ENCODE measurements at places on chromosomes 6 and 20. TPM values are rescaled to one million over a fixed set of nuclear protein-coding genes. Genes with fewer than 3 reads are reported as not detected.

GRCh38 chr20:25297141-25297905, 49.4 kb downstream of the PYGB start:
- H3K4me1 ChIP-seq, result peaks cover 18% of the 10 kb centered on the region
- no peak overlapping the region for H3K27ac ChIP-seq
- DNase-seq, result no peak
- no peak overlapping the region for H3K4me3 ChIP-seq
- H3K27me3 ChIP-seq, result no peaks in the 10 kb centered on the region

DNA sequence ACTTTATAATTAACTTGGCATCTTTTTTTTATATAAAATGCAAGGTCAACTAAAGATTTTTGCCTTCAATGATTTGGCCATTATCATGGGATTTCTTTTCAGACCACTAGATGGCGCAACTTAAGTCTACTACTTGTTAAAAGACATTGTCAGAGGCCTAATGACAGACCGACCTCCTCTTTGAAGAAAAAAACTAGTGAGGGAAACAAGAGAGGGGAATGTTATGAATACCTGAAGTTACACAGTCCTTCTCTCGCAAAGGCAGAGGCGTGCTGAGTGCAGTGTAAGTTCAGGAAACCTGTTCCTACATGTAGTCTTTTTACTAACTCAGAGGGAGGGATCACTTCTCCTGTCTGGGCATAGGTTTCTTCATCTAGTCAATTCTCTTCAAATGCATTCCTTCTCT, 9.3 kb downstream of the TRAPPC3L start:
- H3K4me3 ChIP-seq, result no peak overlapping the region
- H3K27ac ChIP-seq, result no peak overlapping the region
- H3K36me3 ChIP-seq, result no peaks in the 10 kb centered on the region
- H3K4me1 ChIP-seq, result no peaks in the 10 kb centered on the region
- no peaks in the 10 kb centered on the region for H3K27me3 ChIP-seq
- DNase-seq, result peak; percentile 63

DNA sequence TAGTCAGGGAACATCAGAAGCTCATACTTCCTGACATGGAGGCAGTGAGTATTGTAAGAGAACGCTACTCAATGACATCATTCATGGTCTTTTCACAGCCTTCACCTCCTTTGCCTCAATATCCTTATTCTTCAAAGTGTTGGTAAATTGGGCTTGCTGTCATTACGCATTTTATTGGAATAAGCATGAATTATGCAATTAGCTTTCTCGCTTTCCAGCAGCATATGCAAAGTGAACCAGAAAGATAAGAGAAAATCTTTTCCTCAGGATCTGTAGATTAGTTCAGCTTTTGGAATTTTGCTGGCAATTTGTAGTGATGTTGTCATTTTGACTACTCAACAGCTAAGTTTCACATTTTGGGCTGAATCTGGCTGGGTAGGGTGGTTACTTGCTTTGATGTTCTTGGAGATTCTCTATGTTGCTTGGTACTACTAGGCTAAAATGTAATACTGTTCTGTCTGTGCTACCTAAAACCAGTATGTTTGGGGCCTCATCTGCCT, 1012.1 kb downstream of the KIF16B start:
- no peak overlapping the region for H3K27ac ChIP-seq
- no peak for DNase-seq
- no peaks in the 10 kb centered on the region for H3K36me3 ChIP-seq
- H3K27me3 ChIP-seq, result no peaks in the 10 kb centered on the region

- H3K36me3 ChIP-seq, result no peaks in the 10 kb centered on the region
- H3K27ac ChIP-seq, result no peak overlapping the region
- H3K27me3 ChIP-seq, result no peaks in the 10 kb centered on the region
Observed at GRCh38 chr6:129498950-129499842, 210.8 kb downstream of the ARHGAP18 start.

DNA sequence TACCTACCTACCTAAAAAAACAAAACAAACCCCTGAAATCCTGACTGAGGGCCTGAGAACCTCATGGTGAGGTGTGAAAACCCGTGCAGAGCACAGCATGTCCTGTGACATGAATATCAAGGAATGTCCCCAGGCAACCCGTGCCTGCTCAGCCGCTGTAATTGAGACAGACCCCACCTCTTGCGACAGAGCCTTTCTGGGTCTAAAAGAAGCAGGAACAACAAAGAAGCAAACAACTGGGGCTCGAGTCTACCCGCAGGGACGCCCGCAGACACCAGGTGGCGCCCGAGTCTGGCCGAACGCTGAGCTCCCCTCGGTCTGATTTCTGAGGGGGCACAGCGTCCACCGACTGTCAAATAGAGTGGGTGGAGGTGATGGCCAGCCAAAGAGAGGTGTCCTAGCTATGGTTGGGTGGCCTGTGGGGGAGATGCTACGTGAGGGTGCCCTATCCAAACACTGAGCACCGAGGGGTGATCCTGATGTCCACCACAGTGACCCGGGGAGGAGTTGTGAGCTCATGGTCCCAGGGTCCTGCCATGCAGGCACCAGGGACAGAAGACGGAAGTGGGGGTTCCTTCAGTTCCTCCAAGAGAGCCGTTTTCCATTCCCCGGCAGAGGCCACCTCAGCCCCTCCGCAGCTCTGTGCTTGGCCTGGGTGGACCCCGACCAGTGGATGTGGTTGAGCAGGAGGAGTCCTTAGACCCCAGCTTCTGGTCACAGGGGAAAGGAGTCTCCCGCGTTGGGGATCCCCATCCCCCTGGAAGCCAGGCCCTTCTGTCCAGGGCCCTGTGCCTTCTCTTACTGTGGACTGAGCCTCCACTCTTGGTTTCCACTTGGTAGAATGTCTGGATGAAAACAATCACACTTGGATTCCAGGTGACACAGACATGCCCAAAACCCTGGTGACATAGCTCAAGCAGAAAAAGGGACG, 268.2 kb downstream of the CDC5L start:
- no peaks in the 10 kb centered on the region for H3K4me1 ChIP-seq
- peaks cover 2% of the 10 kb centered on the region for H3K27me3 ChIP-seq
- peak; percentile 68 for DNase-seq
- no peaks in the 10 kb centered on the region for H3K36me3 ChIP-seq
- H3K4me3 ChIP-seq, result no peak overlapping the region

BMP2 gene
- 15.9 TPM for total RNA-seq

Measured in fibroblast of lung (primary cell).